ENCODE measurements at places on chromosomes 13 and 19. TPM values are rescaled to one million over a fixed set of nuclear protein-coding genes. Genes with fewer than 3 reads are reported as not detected.

The LYPD3 gene
- not detected for total RNA-seq

The CATSPERD gene
- not detected for total RNA-seq

GRCh38 chr13:48258430-48258829 is 25.4 kb downstream of the ITM2B start:
- H3K27ac ChIP-seq = no peak overlapping the region
- no peaks in the 10 kb centered on the region for H3K27me3 ChIP-seq
- no peak for DNase-seq
- peaks cover 75% of the 10 kb centered on the region for H3K36me3 ChIP-seq

DNA sequence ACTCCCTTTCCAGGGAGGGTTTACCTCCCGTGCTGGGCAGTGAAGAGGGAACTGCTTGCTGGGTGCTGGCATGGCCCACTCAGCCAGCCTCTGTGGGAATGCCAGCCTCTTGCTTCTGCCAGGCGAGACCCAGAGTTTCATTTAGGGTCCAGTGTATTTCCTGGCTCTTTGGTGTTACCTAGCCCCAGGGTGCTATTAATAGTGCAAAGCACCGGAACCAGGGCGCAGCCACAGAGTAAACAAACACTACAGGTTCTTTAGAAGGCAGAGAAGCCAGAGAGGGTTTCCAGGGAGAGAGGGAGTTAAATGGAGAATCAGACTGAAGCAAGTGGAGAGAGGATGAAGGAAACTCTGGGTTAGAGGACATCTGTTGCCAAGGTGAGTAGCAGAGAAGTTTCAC is 74.9 kb upstream of the SPATA13 start:
- peaks cover 9% of the 10 kb centered on the region for H3K4me1 ChIP-seq
- no peaks in the 10 kb centered on the region for H3K36me3 ChIP-seq
- H3K4me3 ChIP-seq = no peak overlapping the region
- H3K27me3 ChIP-seq = no peaks in the 10 kb centered on the region

All from SJSA1 (cell line).